Psoas muscle (tissue), 8 donors: ENCODE measurements at places on chromosomes 16 and 17. TPM values are rescaled to one million over a fixed set of nuclear protein-coding genes. Genes with fewer than 3 reads are reported as not detected.

ARHGAP23 gene
- total RNA-seq = 23.8 TPM

DNA sequence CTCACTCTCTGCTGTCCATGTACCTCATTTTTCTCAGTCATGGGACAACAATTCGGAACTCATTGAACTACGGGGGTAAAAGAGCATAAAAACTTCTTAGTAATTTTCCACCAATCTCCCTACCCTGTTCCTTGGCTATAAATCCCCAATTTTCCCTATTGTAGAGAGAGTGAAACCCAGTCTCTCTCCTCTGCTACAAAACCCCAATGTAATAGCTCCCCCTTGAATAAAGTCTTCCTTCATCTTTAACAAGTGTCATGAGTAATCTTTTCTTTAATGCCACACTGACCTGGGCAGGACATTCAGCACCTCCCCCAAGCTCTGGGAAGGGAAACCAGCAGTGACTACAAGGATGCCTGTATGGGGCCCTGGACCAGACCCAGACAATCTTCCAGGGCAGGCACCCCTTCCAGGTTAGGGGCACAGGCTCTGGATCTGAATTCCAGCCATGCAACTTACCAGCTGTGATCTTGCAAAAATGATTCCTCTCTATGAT lies 10.2 kb upstream of the EIF1 start:
- no peak for DNase-seq

CLEC3A gene
- not detected for total RNA-seq

GRCh38 chr16:17777408-17777863 lies 306.7 kb upstream of the XYLT1 start:
- DNase-seq = no peak

DNA sequence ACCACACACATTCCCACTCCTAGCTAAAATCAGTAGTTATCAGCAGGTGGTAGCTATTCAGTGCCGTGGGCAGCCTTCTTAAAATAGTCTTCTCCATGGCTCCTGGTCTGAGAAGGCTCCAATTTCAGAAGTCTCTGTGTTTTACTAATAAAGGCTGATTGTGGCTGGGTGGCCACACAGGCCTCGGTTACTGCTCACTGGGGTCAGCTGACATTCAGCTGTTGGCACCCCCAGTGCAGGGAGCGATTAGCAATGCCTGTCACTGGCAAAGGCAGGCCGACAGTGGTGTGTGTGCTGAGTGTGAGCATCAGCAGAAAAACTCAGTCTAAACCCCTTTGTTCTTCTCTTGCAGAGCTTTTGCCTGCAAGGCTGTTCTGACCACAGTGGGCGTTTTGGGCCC lies 16.6 kb upstream of the DBNDD1 start:
- peak; percentile 12 for DNase-seq

CBFB gene
- 64.9 TPM for total RNA-seq

- DNase-seq = peak; percentile 79
Measured at GRCh38 chr17:8745586-8746500, 1.2 kb upstream of the CCDC42 start.

DNA sequence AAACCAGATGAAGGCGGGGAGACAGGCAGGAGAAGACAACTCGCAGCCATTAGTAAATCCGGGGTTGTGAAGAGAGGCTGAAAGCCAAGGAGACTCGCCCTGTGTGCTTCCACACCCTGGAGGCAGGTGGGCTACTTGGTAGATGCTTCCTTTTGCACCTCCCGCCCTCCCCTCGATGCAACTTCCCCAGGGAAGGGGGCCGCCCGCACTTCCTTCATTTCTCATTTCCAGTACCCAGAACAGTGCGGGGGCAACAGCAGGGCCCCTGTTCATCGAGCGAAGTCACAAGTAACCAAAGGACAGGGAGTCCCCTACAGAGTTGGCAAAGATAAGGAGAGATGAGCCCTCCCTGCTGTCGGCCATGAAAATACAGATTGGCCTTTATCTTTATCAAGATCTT lies 25.0 kb downstream of the CCDC40 start:
- no peak for DNase-seq

DNA sequence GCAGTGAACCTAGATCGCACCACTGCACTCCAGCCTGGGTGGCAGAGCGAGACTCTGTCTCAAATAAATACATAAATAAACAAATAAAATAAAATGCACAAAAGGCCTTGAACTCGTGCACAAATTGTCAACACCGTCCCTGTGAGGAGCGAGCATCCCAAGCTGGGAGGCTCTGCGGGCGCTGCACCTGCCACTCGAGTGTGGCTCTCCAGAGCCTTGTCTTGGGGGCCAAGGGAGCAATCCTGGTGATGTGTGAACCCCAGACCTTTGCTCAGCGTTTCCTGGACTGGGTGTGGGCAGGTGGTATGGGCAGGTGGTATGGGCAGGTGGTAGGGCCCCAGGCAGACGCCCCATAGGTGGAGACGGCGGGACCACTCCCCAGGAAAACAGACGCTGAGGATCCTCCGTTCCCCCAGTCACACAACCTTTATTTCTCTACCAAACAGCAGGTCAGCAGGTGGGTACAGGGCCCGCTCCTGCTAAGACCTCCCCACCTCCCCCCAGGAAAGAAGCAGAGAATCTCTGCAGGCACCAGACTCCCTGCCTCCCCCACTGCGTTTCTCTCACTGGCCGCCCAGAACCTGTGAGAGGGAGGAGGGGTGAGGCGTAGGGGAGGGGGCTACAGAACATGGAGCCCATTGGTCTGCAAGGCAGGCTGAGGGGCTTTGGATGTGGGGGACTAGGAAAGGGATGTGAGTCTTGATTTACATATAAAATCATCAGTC lies 7.4 kb upstream of the P2RX1 start:
- DNase-seq = no peak

- DNase-seq = peak; percentile 64
Measured at GRCh38 chr17:3012926-3013581, 50.4 kb downstream of the OR1D5 start.
